ENCODE measurements at places on chromosomes 5 and 9. TPM values are rescaled to one million over a fixed set of nuclear protein-coding genes. Genes with fewer than 3 reads are reported as not detected.

LRRC19 gene
- total RNA-seq = 0.11 TPM

C9orf50 gene
- total RNA-seq = not detected

BTNL3 gene
- not detected for total RNA-seq

GGTA1 gene
- 10.2 TPM for total RNA-seq

SVEP1 gene
- 80.5 TPM for total RNA-seq

ZNF462 gene
- 40.2 TPM for total RNA-seq

THBS4 gene
- 3.9 TPM for total RNA-seq

SLC6A19 gene
- total RNA-seq = not detected

PCDHA1 gene
- total RNA-seq = 0.21 TPM

HRH2 gene
- total RNA-seq = 1.4 TPM

ADAMTS6 gene
- 23.1 TPM for total RNA-seq

RNF180 gene
- total RNA-seq = 23.8 TPM

DIRAS2 gene
- total RNA-seq = 2.2 TPM

DNA sequence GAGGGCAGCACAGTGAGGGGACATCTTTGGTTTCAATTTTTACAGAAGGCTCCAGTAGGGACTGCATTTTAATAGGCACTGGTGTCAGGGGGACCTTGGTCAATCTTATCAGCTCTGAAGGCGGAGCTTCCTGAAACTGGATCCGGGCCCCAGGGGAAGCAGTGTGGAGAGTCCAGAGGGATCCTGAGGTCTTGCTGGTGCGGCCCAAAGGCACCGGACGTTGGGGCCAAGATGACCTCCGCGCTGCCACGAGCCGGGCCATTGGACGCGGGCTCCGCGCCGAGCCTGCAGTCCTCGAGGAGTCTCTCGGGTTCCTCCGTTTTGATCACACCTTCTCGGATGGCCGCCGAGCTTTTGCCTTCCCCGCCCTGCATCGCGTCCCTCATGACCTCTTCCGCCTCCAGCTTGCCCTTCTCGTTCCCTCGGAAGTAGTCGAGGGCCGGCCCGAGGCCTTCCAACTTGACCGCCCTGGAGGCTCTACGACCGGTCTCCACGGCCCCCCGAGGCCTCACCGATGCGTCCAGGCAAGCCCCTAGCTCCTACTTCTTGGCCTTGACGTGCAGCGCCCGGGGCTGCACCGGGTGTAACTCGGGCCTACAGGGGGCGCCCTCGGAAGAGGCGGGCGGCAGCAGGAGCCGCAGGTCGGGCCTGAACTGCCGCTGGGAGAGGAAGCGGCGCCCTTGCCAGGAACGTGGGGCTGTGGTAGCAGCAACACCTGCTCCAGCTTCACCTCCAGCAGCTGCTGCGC, 18.8 kb downstream of the C5orf52 start:
- no peak for DNase-seq

GRCh38 chr9:135038826-135039225, 48.6 kb upstream of the OLFM1 start:
- no peak for DNase-seq

DNA sequence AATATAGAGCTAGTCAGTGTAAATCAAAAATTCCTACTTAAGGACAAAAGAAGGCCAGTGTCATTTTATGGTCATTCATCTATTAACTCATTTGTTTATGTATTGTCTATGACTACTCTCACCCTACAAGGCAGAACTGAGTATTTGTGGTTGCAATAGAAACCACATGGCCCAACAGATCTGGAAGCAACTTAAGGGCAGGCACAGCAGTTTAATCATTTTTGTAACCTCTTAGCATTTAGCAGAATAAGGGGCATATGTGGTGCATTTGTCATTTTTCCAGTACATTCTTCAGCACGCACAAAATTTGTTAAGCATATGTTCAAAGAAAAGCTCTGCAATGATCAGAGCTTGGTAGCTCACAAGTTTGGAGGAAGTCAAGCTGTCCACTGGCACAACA, 1.1 kb downstream of the FKBP15 start:
- no peak for DNase-seq

GRCh38 chr5:100676817-100677631, 141.8 kb downstream of the FAM174A start:
- DNase-seq = no peak

- DNase-seq = no peak
Measured at GRCh38 chr5:128528126-128528525, 9.9 kb downstream of the FBN2 start.

DNA sequence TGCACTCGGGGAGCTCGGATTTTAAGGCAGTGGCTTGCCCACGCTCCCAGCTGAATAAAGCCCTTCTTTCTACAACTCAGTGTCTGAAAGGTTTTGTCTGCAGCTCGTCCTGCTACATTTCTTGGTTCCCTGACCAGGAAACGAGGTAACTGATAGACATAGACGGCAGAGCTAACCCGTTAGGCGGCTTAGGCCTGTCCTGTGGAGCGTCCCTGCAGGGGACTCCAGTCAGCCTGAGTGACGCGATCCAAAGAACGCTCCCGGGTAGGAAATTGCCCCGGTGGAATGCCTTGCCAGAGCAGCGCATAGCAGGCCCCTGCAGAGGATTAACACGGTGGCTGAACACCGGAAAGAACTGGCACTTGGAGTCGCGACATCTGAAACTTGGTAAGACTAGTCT, 1.8 kb upstream of the SELENOP start:
- no peak for DNase-seq

- DNase-seq = no peak
Measured at GRCh38 chr9:74951725-74952151, 974 bp downstream of the C9orf40 start.

DNA sequence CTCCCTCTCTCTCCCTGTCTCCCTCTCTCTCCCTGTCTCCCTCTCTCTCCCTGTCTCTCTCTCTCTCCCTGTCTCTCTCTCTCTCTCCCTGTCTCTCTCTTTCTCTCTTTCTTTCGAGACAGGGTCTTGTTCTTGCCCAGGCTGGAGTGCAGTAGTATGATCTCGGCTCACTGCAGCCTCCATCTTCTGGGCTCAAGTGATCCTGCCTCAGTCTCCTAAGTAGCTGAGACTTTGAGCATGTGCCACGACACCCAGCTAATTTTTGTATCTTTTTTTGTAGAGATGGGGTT, 14.3 kb downstream of the TRIO start:
- DNase-seq = no peak

DNA sequence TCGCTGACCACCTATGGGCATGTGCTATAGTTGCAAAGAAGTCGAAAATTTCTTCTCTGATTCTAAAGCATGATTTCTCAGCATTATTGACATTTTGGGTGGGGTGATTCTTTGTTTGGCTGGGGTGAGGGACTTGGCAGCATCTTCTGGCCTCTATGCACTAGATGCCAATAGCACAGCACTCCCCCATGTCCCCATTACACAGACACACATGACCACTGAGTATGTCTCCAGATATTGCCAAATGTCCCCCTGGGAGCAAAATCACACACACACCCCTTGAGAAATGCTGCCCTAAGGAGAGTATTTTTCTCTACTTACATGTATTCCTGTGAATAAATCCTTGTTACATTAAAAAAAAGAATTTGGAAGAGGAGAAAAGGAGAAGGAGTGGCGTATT, 89.1 kb downstream of the PDZD2 start:
- DNase-seq = no peak

GRCh38 chr9:128274245-128274644, 1.6 kb downstream of the GOLGA2 start:
- no peak for DNase-seq

- DNase-seq = no peak
Measured at GRCh38 chr5:9467199-9468059, 78.4 kb downstream of the SEMA5A start.

GRCh38 chr5:149018909-149019443, 43.9 kb downstream of the SH3TC2 start:
- DNase-seq = no peak

GRCh38 chr5:137152616-137153015, 346.5 kb downstream of the SPOCK1 start:
- no peak for DNase-seq

DNA sequence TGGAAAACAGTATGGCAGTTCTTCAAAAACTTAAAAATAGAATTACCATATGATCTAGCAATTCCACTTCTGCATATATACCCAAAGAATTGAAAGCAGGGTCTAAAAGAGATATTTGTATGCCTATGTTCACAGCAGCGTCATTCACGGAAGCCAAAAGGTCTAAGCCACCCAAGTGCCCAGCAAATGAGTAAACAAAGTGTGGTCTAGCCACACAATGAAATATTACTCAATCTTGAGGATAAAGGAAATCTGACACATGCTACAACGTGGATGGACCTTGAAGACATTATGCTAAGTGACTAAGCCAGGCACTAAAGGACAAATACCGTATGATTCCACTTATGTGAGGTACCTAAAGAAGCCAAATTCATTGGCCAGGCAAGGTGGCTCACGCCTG, 11.1 kb upstream of the MED27 start:
- no peak for DNase-seq

DNA sequence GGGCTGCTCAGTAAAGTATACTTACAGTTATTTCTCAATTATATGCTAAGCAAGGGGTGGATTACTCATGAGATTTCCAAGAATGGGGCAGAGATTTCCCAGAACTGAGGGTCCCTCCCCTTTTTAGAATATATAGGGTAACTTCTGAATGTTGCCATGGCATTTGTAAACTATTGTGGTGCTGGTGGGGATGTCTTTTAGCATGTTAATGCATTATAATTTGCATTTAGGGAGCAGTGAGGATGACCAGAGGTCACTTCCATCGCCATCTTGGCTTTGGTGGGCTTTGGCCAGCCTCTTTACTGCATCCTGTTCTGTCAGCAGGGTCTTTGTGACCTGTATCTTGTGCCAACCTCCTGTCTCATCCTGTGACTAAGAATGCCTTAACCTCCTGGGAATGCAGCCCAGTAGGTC, 35.5 kb downstream of the TTC1 start:
- DNase-seq = no peak

DNA sequence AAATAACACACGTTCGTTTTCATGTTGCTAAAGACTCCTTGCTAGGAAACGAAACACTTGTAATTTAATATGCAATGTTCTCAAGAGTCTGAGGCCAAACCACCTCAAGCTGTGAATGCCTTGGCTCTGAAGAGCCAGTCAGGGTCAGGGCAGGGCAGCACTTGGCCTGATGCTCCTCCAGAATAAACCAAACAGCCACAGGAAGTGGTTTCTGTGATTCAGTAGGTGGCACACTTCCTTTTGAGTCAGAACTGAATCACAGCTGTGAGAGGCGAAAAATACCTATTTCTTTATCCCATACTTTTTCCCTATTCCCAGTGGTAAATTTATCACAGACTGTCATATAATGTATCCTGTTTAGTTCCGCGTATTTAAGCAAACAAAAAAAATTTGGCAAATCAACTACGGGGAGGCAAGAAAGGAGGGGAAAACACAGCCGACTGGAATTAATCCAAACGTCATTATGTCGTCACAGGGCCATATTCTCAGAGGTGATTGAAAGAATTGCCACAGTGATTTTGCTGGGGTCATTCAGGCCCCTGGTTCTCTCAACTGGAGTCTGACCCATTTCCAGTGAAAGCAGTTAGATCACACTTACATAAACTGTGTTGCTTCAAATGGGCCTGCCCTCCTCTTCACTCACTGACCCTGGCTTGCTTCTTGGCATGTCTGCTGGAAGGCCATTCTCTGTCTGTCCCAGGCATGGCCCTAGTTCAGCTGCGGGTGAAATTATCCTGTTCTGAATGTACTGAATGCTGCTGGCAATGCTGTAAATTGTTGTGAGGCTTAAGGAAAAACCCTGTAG, 71.2 kb downstream of the ARRDC3 start:
- DNase-seq = no peak

DNA sequence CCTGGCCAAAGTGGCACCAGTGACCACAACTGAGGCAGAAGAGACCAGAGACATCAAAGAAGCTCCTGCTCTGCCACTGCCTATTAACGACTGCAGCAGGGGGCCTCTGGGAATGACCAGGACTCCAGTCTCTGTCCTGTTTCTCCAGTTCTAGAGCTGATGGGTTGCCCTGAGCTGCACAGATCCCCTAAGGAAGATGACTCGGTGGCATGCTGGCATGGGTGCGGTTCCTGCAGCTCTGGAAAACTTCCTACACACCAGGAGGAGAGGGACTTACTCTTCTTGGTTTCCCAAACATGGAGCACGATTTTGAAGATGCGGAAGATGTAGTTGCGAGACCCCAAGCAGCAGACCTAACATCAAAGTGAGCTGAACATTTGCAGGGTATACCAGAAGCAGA, 2.7 kb downstream of the SLIT3 start:
- DNase-seq = no peak

GRCh38 chr9:79671558-79671957, 99.8 kb downstream of the TLE4 start:
- DNase-seq = no peak

GRCh38 chr5:132776938-132777208, 166 bp downstream of the SEPTIN8 start:
- no peak for DNase-seq

GRCh38 chr5:119312403-119312802, 43.4 kb upstream of the TNFAIP8 start:
- no peak for DNase-seq

GRCh38 chr5:156395306-156395675, 68.3 kb downstream of the SGCD start:
- DNase-seq = no peak

GRCh38 chr9:79798450-79798849, 226.7 kb downstream of the TLE4 start:
- no peak for DNase-seq

- DNase-seq = no peak
Measured at GRCh38 chr5:43560128-43560527, 3.3 kb upstream of the PAIP1 start.

GRCh38 chr9:78261403-78262001, 25.6 kb downstream of the CEP78 start:
- DNase-seq = no peak

- DNase-seq = no peak
Measured at GRCh38 chr5:116747881-116748280, 173.3 kb upstream of the SEMA6A start.

DNA sequence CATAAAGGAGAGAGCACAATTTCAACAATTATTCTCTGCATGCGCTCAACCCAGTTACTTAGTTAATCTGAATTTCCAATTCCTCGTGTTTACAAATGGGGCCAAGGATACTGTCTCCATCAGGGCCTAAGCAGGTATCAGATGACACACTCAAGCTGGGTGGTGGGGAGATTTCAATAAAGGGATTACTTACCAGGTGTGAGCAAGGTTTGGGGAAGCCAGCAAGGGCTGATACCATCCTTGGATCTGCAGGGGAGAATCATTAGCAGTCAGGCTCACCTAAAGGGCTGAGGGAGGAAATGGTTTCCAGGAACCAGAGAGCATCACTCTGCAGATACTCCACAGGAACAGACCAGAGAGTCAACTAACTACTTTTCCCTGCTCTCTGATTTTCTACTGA, 487.1 kb downstream of the NTRK2 start:
- DNase-seq = no peak

All from urinary bladder (tissue), 4 donors.